Activated effector memory CD4-positive, alpha-beta T cell treated with anti-CD3 and anti-CD28 coated beads, Interleukin-2, amount 50 U/mL, for 16 hours (primary cell): ENCODE measurements at places on chromosomes 5 and 9.

DNA sequence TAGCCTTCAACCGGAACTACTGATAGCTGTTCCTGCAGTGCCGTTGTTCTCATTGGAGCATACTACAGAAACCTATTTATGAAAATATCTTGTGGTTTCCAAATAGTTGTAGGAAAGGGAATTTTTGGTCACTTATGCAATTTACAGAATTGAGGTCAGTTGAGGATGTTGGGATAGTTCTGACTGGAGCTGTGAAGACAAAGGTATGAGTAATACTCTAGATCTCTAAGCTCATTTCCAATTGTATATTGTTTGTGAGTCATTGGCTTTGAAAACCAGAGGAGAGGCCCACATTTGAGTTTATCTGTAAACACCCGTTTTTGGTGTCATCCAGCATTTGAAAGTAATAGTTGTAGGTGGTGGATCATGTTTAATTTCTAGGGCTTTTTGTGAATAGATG, 561.3 kb upstream of the WWC1 start:
- DNase-seq, result no peak

DNA sequence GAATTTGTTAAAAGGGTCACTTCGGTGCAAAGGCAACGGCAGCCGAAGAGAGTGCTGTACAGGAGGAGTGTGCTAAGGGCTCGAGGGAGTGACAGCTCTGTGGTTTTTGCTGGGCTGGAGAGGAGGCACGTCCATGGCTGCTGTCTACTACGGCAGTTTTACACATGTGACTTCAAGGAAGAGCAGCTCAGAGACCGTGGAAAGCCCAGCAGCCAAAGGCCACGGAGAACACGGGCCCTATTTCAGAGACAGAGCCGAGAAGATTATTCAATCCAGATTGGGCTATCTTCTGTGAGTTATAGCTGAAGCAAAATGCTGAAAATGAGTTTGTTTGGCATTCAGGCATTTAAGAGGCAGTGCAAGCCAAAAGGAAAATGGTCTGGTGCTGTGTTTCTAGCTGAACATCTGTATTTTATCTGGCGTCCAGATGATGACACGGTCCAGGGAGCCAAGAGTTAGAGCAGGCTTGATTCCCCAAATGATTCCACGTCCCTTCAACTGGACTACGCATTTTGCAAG, 96.4 kb downstream of the RFK start:
- no peak for DNase-seq

DNA sequence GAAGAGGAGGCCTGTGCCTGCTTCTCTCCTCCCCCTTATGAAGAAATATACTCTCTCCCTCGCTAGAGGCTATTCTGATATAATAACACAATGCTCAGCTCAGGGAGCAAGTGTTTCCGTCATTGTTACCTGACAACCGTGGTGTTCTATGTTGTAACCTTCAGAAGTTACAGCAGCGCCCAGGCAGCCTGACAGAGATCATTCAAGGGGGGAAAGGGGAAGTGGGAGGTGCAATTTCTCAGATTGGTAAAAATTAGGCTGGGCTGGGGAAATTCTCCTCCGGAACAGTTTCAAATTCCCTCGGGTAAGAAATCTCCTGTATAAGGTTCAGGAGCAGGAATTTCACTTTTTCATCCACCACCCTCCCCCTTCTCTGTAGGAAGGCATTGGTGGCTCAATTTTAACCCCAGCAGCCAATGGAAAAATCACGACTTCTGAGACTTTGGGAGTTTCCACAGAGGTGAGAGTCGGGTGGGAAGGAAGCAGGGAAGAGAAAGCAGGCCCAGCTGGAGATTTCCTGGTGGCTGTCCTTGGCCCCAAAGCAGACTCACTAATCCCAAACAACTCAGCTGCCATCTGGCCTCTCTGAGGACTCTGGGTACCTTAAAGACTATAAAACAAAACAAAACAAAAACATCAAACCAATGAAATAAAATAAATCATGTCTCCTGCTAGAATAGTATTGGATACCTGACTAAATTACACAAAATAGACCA, 1.3 kb downstream of the TMEM174 start:
- DNase-seq, result no peak

DNA sequence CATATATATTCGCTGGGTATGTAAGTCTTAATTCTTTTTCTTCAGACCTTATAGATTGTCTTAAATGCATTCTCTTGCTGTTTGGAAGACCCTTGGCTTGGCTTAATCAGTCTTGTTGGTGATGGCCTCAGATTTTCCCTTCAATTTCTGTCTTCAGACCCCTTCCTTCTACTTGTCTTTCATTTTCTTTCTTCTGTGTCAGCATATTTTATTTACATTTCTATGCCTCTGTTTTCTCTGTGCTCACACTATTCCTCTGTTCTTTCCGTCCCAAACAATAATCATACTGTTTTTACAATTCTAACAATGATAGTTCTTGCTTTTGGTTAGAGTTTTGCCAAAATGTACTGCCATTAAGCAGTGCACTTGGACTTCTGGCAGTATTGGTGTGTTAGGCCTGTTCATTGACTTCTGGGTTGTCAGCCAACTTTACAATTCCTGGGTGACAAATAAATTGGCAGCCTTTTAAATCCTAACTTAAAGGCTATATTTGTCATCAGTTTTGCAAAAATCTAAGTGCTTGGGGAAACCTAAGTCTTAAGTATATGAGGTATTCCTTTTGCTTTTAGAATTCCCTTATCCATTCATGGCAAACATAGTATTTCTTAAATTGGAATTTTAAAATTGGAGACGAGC, 8.0 kb downstream of the SRFBP1 start:
- DNase-seq, result no peak

GRCh38 chr9:121075251-121076036, 689 bp downstream of the CNTRL start:
- no peak for DNase-seq

DNA sequence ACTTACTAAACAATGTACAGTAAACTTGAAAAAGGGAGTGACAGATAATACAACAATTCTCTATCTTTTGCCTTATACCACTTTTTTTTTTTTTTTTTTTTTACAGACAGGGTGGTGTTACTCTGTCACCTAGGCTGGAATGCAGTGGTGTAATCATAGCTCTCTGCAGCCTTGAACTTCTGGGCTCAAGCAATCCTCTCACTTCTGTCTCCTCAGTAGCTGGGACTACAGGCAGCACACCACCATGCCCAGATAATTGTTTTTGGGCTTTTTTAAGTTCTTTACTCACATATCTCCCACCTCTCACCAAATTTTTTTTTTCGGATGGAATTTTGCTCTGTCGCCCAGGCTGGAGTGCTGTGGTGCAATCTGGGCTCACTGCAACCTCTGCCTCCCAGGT, 171.9 kb upstream of the SLC12A2 start:
- DNase-seq, result no peak

GRCh38 chr5:929596-929995, 36.9 kb downstream of the TRIP13 start:
- peak; percentile 46 for DNase-seq

DNA sequence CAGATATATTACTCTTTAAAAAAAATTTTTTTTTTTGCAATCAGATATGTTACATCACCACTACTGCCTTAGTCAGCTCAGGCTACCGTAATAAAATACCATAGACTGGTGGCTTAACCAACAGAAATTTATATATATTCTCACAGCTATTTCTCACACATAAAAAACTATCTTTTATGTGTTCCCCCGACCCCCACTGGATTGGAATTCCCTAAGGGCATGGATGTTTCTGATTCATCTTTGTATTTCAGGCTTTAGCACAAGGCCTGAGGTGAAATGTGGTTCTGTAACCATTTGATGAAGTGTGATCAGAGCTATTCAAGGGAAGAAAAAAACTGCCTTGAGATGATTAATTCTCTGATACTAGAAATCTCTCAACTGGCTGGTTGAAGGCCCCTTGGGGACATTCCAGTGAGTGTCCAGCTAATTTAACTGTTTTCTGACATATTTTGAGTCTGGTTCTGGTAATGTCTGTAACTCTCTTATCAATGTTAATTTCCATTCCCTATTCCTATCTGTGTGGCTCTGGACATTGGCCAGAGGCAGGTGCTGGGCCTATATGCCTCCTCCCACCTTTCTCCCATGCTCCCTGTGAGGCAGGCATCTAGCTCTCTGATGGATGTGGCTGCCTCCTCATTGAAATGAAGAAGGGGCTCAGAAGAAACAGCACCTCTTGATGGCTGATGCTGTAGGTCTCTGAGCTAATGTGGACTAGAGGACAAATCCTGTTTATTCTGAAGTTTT, 2.5 kb downstream of the CD14 start:
- DNase-seq, result no peak

DNA sequence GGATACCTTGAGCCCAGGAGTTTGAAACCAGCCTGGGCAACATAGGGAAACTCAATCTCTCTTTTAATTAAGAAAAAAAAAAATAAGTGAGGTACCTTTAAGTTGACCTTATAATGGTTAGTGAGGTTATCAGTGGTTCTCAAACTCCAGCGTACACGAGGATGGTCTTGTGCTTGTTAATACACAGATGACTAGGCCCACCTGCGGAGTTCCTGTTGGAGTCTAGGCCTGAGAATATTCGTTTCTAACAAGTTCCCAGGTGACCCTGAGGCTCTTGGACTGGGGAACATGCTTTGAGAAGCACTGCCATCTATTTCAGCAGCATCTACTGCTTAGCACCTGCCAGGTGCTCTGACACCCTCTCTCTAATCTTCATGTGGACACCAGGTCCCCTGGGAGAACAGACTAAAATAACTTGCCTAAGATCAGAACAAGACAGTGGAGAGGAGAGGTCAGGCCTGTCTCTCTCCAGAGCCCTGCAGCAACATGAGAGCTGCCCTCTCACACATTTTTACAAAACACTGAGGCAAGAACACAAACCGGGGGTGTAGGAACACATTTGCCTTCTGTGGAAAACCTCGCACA, 24.6 kb downstream of the TLE1 start:
- no peak for DNase-seq

- peak; percentile 55 for DNase-seq
Measured at GRCh38 chr9:127384901-127385300, 12.1 kb upstream of the SLC2A8 start.

GRCh38 chr9:134218230-134218629, 53.9 kb upstream of the RNU6ATAC start:
- DNase-seq, result no peak

DNA sequence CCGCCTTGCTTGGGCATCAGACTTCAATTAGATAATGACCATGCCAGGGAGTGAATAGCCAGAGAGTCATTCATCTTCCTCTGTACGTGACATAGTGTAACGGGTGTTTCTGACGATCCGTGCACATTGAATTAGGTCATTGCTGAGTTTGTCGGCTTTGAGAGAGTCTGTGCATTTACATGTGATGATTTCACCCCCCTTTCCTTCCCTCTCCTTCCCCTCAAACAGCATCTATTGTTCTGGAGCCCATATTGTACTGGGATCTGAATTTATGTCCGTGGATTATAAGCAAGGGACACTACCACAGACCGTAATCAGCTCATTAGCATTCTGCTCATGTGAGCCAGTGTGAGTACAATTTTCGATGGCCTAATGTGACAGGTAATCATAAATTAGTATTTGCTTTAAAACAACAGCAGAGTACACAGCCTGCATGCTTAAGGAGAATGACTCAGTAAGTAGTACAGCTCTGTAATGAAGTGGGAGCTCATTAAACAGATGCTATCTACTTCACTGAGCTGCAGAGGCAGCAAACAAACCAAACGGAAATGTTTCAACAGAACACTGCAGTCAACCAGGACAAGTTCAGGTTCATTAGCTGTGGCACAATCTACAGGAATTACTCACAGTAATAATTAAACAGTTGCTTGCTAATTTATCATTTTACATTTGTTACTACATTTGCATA, 302.1 kb downstream of the CSNK1G3 start:
- DNase-seq, result no peak

GRCh38 chr9:8916771-8917170, 1117.2 kb upstream of the DMAC1 start:
- no peak for DNase-seq

- DNase-seq, result no peak
Measured at GRCh38 chr9:129542741-129543140, 78.2 kb downstream of the C9orf50 start.

DNA sequence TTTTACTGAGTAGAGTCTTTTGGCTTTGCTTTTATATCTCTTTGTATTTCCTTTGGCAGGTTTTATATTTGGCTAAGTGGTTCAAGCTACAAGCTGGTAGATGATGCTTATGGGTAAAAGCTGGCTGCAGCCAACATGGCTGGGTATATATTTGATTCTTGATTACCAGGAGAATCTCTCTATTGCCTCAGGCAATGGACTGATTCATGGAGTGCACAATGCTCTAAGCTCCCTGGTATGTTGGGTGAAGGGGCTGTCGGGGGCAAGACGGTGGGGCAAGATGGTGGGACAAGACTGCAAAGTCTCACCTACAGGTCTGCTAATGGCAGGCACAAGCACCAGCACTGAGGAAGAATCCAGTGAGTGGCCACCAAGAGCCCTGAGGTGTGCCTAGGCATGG, 366.6 kb downstream of the DMAC1 start:
- DNase-seq, result no peak

DNA sequence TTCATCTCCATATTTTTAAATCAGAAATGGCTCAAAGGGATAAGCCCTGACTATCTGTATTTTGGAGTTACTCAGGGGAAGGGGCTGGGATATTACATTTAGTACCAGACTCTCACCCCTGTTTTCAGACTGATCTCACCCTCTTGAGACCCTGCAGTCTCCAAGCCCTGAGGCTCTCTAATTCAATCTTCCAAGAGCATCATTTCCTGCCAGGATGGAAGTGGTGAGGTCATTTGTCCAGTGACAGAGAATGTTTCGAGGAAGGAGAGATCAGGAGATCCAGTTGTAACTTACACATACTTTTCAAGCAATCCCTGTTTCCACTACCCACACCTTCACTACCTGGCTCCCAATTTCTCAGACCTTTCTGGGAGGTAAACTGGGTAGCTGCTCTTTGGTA, 295.5 kb upstream of the EFNA5 start:
- DNase-seq, result no peak

DNA sequence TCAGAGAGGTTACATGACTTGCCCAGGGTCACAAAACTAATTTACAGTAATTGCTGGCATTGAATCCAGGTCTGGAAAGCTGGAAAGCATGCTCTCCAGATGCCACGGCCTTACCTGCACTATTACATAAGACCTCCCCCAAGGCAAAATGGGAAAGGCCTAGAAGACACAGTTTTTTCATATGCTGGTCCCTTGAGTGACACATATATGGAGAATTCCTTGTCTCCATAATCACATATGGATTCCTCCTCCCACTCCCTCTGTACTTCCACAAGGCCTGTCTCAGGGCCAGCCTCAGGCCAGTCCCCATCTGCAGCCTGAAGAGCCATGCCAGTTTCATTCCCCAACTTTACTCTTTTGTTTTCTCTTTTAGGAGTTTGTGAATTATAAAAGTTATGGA, 28.6 kb upstream of the MEIKIN start:
- DNase-seq, result no peak

- no peak for DNase-seq
Measured at GRCh38 chr9:112361601-112362000, 18.3 kb upstream of the HSDL2 start.
